ENCODE measurements at places on chromosomes 12 and 14.

GRCh38 chr12:1619587-1619986 is 9.4 kb upstream of the WNT5B start:
- DNase-seq = no peak

- DNase-seq = no peak
Observed at GRCh38 chr12:112798048-112798760, 6.7 kb downstream of the RPH3A start.

- no peak for DNase-seq
Observed at GRCh38 chr12:75130811-75131210, 78.8 kb downstream of the KCNC2 start.

DNA sequence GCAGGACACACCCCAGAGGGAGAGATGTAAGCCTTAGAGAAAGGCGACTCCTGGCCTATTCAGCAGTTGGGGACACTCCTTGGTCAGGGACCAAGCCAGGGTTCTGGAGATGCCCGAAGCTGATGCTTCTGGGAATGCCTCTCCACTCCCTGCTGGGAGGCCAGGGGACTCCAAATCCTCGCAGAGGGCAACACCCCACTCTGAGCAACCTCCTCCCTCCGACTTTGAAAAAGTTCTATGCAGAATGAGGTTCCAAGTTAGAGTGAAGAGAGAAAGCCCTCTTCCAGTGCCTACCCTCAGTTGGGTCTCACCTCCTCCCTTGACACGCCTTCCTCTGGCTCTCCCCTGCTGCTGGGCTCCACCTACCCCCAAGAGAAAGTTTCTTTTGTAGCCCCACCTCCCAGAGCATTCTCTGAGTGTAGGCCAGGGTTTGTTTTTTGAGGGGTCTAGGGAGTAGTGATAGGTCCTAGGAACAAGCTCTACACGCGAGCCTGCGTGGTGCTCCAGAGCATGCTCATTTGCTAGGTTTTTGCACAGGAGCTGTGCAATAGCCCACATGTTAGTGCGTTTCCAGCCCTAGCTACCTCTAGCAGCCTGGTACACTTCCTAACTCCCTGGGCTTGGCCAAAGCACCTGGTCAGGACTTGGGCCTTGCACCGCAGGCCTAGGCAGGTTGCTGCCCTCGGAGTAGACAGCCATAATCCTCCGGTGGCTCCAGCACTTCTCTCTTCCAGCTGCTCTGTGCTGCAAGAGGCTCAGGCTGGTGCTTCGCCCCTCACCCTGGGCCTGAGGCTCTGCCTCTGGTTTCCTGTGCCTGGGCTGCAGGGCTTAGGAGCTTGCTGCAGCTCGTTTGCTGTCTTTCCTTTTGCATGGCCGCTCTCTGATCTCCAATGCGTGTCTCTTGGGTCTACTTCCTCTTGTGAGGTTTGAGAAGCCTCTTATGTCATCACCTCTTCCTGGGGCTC is 590 bp upstream of the CEBPE start:
- DNase-seq = no peak

DNA sequence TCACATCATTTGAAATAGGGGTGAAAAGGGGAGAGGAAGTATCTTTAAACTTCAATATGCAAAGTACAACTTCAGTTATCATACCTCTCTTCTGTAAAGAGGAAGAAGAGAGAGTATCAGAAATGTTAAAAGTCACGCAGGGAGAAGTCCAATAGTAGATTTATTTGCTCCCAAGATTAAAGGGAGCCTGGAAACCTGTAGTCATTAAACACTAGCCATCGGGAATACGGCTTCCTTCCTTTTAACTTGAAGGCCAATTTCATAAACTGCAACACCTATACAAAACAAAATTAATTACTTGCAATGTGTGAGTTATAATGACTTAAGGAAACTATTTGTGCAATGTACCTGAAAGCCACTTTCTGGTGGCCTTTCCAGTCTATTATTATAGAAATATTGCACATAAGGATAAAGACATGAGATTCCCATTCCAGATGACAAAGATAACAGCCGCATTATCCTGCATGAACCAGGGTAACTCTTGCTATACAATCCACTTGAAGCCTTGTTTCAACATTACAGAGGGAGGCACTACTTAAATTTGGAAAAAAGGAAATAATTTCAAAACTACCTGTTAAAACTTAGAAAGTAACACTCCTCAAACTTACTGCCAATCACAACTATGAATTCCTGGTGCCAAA is 4.6 kb downstream of the BTG1 start:
- DNase-seq = no peak

DNA sequence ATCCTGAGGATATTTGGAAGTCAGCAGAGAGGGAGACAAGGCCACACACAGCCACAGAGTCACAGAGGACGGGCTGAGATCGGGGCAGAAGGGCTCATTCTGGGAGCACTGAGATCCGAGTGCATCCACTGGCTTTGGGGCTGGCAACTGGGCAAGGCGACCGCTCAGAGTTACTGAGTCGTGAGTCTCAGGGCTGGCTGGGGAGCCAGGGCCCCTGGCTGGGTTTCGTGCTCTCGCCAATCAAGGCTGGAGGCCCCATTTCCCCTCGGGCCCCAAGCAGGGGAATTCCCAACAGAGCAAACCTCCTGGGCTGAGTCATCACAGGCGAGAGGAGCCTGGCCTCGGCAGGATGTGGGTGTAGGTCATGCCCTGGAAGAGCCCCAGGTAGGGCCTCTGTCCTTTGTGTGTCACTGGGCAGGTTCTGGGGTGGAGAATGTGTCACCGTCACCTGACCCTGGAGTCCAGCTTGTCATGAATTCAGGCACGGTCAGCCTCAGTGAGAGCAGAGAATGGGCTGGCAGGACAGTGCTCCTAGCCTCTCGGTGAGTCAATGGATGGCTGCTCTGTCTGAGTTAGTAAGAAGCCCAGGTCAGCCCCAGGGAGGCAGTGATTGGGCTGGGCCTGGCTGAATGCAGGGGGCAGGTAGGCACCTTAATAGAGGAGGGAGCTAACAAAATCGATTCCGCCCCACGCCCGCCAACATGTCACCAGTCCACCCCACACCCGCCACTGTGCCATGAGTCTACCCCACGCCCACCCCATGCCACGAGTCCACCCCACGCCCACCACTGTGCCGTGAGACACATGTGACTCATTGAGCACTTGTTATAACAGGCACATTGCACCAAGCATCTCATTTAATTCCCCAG is 16.9 kb downstream of the ASB2 start:
- no peak for DNase-seq

GRCh38 chr14:55388160-55388559 is 23.5 kb downstream of the ATG14 start:
- DNase-seq = no peak

DNA sequence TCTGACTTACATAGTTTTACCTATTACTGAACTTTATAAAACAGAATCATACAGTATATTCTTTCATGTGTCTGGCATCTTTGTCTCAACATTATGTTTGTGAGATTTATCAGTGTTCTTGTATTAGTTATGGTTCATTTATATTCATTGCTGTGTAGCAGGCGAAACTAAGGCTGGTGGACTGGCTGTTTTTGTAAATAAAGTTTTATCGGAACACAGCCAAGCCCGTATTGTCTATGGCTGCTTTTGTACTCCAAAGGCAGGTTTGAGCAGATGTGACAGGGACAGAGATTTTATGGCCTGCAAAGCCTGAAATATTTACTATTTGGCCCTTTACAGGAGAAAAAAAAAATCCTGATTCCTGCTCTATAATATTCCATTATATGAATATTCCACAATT is 405.8 kb upstream of the RGS6 start:
- no peak for DNase-seq

DNA sequence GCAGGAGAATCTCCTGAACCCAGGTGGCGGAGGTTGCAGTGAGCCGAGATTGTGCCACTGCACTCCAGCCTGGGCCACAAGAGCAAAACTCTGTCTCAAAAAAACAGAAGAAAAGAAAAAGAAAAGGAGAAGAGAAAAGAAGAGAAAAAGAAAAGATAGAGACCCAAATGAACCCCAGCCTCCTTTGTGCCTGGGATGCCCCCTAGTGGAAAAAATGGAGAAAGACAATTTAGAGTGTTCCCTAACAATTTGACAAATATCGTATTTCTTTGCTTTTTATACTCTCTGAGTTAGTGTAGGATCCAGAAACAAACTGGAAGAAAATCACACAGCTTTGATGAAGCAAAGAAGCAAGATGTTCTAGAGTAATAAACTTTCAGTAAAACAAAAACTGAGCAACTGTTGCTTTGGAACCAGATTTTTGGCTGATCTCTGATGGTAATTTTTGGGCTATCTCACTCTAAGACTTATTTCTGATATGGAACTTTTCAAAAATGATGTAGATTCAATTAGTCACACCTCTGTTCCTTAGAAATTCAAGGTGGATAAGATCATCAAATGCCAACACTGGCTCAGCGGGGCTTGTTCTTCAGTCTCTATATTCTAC is 18.6 kb upstream of the PRKAB1 start:
- peak; percentile 10 for DNase-seq

- no peak for DNase-seq
Observed at GRCh38 chr12:124836759-124837158, 26.9 kb downstream of the SCARB1 start.

DNA sequence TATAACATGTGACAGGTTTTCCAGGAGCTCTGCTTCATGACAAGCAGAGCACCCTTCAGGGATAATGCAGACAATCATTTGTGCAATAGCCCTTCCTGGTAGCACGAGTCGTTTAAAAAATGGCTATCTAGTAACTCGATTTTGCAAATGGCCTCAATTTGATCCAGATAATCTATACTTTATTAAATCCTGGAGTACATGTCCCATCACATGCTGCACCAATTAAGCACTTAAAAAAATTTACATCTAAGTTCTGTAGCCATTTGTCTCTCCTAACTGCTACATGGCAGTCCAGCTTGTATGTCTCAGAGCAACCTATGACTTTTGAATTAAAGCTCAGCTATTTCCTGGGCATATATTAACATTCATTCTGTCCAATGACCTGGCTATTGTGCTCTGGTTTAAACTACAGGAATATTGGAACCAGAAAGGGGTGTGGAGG is 79.8 kb downstream of the TTC8 start:
- DNase-seq = no peak

DNA sequence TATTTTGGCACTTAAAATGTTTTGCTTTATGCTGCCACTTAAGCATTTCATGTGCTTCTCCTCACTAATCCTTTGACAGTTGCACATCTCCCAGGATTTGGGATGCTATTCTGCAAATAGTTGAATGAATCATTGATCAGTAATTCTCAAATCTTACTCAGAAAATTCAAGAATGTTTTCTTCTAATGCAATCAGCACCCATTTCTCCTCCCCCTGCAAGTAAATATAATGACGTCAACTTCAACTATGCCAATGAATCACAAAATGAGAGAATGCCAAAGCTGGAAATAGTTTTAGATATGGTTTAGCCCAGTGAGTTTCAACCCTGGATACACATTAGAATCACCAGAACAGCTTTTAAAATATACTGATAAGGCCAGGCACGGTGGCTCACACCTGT is 2.1 kb upstream of the BLOC1S1 start:
- DNase-seq = no peak

GRCh38 chr14:92877757-92878431 is 45.1 kb upstream of the CHGA start:
- no peak for DNase-seq

DNA sequence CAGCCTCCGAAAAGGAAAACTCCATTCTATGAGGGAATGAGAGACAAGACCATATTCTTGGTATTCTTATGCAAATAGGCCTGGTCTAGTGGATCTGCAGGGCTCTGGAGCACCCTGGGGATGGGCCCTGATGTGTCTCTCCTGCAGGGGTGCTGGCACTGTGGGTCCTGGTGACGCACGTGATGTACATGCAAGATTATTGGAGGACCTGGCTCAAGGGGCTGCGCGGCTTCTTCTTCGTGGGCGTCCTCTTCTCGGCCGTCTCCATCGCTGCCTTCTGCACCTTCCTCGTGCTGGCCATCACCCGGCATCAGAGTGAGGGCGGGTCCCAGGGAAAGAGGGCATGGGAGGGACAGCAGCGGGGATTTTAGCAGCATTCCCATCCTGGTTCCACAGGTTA is 5.8 kb downstream of the SLC48A1 start:
- no peak for DNase-seq

- DNase-seq = no peak
Observed at GRCh38 chr12:111488271-111488670, 82.5 kb downstream of the SH2B3 start.

- DNase-seq = no peak
Observed at GRCh38 chr14:104587641-104588040, 8.1 kb downstream of the C14orf180 start.

DNA sequence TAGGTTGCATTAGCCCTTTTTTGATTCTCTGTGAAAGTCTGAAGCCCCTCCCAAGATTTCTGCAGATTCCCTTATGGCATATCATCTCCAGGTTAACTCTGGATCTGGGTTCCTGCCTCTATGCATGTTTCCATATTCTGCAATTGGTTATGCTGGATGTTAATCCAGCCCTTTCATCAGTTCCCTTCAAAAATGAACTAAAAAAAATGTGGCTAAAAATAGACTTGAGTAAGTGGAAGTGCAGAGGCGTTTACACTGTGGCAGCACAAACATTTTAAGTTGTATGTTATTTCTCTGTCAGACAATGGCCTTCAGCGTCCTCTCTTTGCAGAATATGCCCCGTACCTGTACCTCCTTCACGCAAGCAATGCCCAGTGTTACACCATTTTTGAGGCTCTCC is 11.4 kb downstream of the MGST1 start:
- no peak for DNase-seq

- DNase-seq = no peak
Observed at GRCh38 chr12:6494968-6495367, 1.1 kb downstream of the NCAPD2 start.

- no peak for DNase-seq
Observed at GRCh38 chr12:49909826-49910225, 6.1 kb upstream of the FAIM2 start.

DNA sequence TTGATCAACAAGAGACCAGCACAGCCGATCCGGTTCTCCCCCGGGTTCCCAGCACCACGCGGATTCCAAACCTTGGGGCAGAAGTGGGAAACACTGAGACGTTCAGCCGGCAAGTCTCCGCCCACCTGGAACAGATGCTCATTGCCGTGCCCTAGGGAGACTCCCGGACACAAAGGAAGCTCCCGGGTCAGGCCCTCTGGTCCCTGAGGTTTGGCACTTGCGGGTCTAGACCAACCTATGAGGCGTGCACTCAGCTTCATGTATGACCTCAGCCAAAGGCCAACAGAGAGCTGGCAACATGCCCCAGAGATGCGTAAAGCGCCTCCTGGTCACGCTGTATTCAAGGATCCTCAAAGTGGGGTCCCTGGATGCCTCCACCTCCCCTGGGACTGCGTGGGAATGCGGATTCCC is 2.5 kb downstream of the RIMBP2 start:
- peak; percentile 15 for DNase-seq

DNA sequence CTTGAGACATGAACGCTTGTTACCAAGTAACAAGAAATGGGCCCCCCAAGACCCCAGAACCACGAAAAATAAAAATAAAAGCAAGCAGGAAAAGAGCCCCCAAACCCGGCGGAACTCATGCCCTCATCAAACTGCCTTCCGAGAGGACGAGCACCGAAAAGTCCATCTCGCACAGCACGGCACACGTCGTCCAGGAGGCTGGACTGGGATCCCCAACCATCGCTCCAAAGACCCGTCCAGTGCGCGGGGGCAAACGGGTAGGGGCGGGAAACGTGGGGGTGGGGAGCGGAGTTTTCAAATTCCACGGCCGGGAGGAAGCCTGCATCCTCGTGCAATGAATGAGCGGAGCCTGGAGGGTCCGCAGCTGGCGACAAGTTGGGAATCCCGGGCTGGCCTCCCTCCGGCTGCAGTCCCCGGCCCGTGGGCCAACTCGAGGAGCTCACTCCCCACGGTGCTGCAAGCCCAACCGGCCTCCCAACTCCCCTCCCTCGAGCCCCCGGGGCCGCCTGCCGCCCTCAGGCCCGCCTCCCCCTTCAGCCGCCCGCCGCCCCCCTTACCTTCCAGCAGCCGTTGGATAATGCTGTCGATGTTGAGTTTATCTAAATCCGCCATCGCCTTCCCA is 484 bp downstream of the PPP1CC start:
- peak; percentile 61 for DNase-seq

- DNase-seq = no peak
Observed at GRCh38 chr14:88168025-88168424, 155.0 kb downstream of the KCNK10 start.
